GM23338 (cell line): ENCODE measurements at places on chromosomes 2 and 18.

DNA sequence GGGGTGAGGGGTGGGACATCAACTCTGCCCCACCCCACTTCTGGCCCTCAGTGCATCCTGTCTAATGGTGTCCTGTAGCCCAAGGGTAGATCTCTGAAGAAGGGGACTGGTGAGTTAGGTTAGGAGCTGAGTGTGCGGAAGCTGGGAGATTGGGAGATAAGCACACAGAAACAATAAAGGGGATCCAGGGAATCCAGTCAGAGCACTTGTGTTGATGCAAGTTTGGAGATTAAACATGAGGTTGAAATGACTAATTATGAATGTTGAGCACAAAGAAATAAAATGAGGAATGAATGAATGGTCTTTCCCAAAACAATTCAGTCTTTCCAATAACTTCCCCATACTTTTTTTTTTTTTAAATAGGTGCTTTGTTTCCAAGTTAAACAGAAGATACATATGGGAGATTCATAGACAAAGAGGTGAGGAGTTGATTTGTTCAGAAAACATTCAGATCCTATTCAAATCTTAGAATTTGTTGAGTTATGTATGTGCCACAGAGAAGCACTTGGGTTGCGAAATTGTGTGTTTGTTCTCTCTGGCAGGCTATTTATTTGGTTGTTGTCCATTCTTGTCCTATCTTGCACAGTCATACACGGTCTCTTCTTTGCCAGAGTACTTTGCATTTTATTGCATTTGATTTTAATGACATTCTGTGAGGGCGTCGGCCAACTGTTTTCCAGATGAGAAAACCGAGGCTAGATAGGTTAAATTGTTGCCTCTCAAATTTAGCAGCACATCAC is 31.6 kb upstream of the NABP1 start:
- DNase-seq = no peak

GRCh38 chr2:86017901-86018896 is 87.5 kb downstream of the POLR1A start:
- no peak for DNase-seq

DNA sequence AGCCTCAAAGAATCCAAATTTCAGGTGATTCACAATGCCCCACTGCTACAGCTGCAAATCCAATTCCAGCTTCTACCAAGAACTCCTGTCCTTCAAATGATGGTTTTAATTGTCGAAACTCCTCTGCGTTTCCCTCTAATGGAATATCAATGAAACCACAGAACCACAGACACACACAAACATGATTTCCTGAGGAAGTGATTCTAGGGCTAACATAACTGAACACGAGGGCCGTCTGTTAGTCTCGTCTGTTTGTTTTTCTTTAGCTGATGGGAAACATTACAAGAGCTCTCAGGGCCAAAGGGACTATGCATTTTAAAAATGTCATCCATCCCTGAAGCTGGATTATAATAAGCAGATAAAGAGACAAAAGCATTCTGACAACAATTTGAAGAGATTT is 59.4 kb downstream of the RNF152 start:
- DNase-seq = no peak

GRCh38 chr2:96964221-96964905 is 22.0 kb downstream of the FAM178B start:
- DNase-seq = no peak

GRCh38 chr2:32591669-32592463 is 36.0 kb upstream of the TTC27 start:
- no peak for DNase-seq

- DNase-seq = no peak
Observed at GRCh38 chr2:237181844-237182243, 96.2 kb downstream of the COPS8 start.
